ENCODE measurements at places on chromosomes 2 and 18. TPM values are rescaled to one million over a fixed set of nuclear protein-coding genes. Genes with fewer than 3 reads are reported as not detected.

DNA sequence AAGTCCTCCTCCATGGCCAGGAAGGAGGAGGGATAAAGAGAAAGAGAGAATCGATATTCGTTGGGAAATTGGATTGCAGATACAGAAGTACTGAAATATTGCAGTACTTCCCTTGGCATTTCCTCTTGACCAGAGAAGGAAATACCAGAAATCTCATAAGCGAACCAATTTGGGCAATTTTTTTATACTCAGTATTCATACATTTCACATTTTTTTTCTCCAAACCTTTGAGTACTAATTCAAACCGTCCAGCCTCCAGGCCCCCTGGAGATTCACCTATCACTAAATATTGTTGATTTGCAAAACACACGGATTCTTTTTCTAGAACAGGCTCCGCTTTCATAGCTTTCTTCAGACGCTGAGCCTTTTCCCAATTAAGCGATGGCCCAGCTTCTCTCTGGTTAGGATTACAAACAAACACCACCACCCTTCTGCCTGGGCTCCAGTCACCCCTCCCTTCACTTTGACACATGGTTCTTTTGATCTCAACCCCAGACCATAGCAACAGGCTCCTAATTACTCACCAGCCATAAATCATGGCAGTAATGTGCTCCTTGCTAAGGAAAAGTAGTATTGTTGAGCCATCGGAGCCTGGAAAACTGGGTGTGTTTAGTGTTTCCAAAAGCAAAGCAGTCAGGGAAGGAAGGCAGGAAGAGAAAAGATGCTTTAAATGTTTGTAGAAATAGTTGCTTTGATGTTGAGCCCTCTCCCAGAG is 138.4 kb upstream of the CCDC68 start:
- DNase-seq: no peak

- no peak for DNase-seq
Measured at GRCh38 chr18:2466978-2467377, 104.3 kb downstream of the METTL4 start.

The RTKN gene
- polyA plus RNA-seq: 0.54 TPM

The ELOA2 gene
- not detected for polyA plus RNA-seq

GRCh38 chr2:1623906-1624445 is 120.3 kb downstream of the PXDN start:
- DNase-seq: no peak

The REL gene
- polyA plus RNA-seq: 13.7 TPM

DNA sequence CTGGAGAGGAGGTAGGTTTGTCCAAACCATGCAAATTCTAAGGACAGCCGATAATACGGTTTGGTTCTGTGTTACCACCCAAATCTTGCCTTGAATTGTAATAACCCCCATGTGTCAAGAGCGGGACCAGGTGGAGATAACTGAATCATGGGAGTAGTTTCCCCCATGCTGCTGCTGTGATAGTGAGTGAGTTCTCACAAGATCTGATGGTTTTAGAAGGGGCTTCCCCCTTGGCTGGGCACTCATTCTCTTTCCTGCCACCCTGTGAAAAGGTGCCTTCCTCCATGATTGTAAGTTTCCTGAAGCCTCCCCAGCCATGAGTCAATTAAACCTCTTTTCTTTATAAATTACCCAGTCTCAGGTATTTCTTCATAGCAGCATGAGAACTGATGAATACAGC is 295.2 kb downstream of the NBAS start:
- DNase-seq: no peak

The TUBA4B gene
- polyA plus RNA-seq: not detected

GRCh38 chr2:222969491-222969890 is 82.5 kb upstream of the KCNE4 start:
- DNase-seq: no peak

The UGT1A10 gene
- polyA plus RNA-seq: not detected

DNA sequence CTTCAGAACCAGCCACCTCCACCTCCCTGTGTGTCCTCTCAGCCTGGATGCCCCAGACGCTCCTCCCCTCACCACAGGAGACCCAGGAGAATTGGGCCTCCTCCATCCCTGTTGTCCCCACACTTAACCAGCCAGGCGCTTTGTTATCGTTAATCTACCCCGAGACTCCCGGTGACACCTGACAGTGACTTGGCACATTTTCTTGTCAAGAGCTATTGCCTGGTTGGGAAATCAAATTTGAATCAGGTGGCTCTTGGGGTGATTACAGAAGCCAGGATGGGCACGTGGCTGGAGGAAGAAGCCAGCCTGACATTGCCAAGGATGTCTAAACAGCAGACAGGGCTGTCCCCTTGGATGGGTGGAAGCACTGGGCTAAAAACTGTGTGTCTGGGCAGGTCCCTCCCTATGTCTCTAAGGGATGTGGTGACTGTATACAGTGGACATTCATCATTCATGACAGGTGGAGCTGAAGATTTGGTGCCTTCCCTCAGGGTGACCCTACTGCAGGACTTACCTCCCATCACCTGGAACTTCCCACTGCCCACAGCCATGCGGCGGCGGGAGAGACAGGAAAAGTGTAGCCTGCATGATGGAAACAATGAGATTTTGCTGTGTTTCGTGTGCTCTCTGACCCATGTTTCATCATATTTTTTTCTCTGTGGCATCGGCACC is 157.2 kb upstream of the CAPN13 start:
- DNase-seq: no peak

DNA sequence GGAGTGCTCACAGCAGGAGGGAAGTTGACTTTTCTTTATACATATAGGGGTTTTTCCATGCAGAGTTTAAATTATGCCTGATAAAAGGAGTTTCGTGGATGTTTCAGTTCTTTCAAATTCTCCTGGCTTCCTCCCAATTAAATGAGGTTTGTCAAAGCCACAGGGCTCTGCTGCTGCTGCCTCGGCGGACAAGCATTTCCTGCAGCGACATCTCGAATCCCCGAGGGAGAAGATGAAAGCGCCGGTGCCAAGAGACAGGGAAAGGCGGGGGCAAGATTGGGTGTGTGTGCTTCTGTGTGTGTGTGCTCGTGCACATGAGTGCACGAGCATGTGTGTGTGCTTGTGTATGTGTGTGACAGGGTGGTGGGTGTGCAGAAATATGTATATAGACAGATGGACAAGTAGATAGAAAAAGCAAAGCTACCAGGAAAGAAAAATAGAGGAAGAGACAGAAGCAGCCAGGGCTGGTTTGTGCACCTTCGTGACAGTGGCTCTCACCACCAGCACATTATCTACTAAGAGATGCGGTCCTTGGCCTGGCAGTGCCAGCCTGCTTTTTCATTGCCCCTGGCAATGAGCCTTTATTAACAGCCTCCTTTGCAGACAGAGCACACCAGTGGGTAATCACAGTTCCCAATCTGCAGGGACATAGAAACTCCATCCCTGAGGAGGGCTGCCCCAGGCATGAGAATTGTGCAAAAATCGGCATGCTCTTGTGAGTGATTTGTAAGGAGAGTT is 76.2 kb downstream of the CDK15 start:
- no peak for DNase-seq

- DNase-seq: no peak
Measured at GRCh38 chr2:183678908-183679307, 554.7 kb downstream of the NUP35 start.

The CD302 gene
- 0.34 TPM for polyA plus RNA-seq

The MGAT4A gene
- polyA plus RNA-seq: 310 TPM

DNA sequence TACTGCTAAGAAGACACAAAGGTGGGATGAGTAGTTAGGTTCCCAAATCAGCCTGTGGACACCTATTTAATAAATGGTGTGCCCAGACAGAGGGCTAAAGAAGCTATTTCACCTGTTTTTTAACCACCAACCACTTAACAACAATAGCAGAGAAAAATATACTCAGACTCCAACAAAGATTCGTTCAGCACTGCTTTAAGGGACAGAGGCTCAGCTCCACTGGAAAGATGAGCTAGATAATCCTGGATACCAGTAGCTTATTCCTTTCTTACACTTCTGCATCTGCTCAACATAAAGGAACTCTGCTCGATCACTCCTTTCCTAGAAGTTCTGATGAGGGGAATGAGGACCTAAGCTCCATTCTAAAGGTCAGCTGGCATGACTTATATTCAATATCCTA is 44.5 kb downstream of the PTCD3 start:
- DNase-seq: no peak

- peak; percentile 75 for DNase-seq
Measured at GRCh38 chr2:85853499-85854165, 35.2 kb downstream of the ST3GAL5 start.

DNA sequence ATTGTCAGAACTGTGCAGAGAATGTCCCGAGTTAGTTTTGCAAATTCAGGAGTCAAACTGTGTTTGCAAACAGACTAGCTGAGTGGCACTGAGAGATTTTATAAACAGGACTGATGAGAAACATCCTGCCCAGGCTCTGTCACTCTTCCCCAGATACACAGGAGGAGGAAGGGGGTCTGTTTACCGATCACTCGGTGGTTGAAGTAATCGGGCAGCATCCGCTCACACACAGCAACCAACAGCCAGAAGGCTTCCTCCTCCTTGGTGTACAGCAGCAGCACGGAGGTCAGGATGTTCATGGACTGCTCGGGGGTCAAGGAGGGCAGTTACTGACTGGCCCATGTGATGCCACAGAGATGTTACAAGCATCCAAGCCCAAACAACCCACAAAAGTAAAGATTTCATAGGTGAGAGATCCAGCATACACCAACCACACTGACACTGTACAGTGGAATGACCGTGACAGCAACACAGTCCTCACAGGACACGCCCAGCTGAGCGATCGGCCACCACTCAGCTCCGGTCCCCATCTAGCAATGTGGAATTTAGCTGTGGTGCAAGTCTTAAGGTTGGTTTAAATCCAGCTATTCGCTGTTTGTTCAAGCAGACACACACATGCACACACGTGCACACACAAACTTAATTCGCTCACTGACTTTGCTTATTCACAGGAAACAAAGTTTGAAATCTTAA is 30.1 kb downstream of the RPL31 start:
- no peak for DNase-seq

DNA sequence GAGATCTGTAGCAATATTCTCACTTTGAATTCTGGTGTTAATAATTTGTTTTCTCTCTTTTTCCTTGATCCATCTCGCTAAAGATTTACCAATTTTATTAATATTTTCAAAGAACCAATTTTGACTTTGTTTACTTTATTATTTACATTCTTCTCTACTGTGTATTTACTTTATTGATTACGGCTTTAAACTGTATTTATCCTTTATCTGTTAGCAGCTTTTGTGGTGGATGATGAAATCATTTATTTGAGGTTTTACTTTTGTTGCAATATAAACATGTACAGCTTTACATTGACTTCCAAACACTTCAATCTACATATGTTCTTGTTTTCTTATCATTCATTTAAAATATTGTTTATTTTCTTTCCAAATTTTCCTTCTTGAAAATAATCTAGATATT is 719.9 kb downstream of the ADCYAP1 start:
- no peak for DNase-seq

All from naive thymus-derived CD8-positive, alpha-beta T cell (primary cell).